ENCODE measurements at places on chromosomes 3 and 15.

DNA sequence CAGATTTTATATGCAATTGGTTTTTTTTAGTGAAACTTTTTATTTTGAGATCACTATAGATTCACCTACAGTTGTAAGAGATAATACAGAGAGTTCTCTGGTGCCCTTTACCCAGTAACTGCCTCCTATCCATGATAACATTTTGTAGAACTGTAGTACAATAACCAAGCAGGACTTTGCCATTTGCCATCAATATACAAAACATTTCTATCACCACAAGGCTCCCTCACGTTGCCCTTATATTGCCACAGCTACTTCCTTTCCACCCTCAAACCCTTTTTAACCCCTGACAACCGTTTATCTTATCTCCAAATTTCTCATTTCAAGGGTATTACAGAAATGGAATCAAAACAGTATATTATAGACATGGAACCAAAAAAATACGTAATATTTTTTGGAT is 130.7 kb upstream of the GOLGA6L4 start:
- DNase-seq = no peak

GRCh38 chr3:120052225-120052624 is 42.0 kb downstream of the GSK3B start:
- DNase-seq = no peak

DNA sequence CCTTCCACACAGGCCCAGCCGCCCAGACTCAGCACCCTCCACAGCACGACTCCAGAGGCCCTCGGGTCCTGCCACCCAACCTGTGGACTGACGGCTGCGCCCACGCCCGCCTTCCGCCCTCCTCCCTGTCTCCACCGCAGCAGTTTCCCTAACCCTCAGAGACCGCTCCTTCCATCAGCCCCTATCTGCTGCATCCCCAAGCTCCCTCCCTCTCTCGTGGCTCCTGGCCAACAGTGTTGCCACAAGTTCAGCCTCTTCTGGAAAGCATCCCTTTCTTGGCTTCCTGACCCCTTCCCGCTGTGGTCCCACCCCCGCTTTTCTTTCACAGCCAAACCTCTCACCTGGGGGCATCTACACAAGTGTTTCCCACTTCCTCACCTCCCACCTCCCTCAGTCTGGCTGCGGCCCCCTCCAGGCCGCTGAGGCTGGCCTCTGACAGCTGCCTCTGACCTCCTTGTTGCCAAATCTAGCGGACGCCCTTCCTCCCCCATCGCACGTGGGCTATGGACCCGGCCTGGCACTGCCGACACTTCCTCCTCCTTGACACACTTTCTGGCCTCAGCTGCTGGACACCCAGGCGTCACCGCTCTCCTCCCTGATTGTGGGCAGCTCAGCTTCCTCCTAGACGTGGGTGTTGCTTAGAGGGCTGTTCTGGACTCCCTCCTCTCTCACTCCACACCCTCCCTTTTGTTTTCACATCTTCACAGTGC is 168.8 kb upstream of the TLE3 start:
- peak; percentile 97 for DNase-seq

DNA sequence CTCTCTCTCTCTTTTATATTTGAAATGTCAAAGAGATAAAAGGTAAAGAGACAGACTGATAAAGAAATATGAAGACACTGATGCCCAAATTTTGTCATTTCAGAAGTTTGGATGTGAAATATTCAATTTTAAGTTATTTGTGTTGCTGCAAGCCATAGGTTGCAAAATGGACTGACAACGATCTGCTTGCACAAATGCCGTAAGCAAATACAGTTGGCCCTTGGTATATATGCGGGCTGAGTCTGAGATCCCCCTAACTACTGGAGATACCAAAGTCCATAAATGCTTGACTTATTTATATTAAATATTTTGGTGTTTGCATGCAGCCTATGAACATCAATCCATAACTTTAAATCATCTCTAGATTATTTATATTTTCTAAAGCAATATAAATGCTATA is 1459.1 kb upstream of the ALCAM start:
- no peak for DNase-seq

- DNase-seq = peak; percentile 70
Measured at GRCh38 chr15:81293728-81294515, 30.0 kb downstream of the STARD5 start.

Data from AML-193 (cell line).